Karpas-422 (cell line): ENCODE measurements at places on chromosomes 1 and 21. TPM values are rescaled to one million over a fixed set of nuclear protein-coding genes. Genes with fewer than 3 reads are reported as not detected.

- peak overlapping the region; percentile 92 for H3K4me3 ChIP-seq
- peaks cover 27% of the 10 kb centered on the region for H3K4me1 ChIP-seq
- DNase-seq: peak; percentile 69
- peak overlapping the region; percentile 91 for H3K27ac ChIP-seq
Observed at GRCh38 chr1:20785907-20786252, 1.2 kb downstream of the HP1BP3 start.

Gene MAP3K21
- 2.2 and 3.4 TPM in 2 replicates for total RNA-seq

GRCh38 chr1:11024154-11024873, 11.9 kb downstream of the TARDBP start:
- H3K4me1 ChIP-seq: no peaks in the 10 kb centered on the region
- no peak for DNase-seq
- H3K27me3 ChIP-seq: no peaks in the 10 kb centered on the region
- peaks cover 43% of the 10 kb centered on the region; the same call in 1 of the 2 replicates for H3K36me3 ChIP-seq
- no peak overlapping the region for H3K27ac ChIP-seq

- H3K4me1 ChIP-seq: no peaks in the 10 kb centered on the region
- H3K27me3 ChIP-seq: no peaks in the 10 kb centered on the region
- no peak overlapping the region for H3K27ac ChIP-seq
- no peaks in the 10 kb centered on the region for H3K36me3 ChIP-seq
Observed at GRCh38 chr1:29364101-29364678, 127.9 kb downstream of the PTPRU start.

DNA sequence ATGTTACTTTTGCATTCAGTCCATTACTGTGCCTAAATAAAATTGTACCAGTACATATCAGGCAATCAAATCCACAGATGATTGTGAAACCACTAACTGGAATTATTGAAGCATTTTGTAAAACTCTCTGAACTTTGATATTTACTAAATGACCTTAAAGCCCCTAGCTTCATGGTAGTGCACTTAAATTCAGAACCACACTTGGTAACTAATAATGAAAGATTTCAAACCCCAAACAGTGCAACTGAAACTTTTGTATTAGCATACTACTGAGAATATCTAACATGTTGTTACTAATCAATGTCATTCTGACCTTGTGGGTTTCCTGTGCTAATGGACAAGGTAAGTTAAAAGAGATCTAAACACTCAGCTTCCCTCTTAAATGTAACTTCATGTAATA, at the start of gene CFHR3:
Gene CFHR3, plus strand, starts transcription at position 238 of the 400 bp plus-strand sequence. Its CDS starts 47 bp downstream, at position 285.
- no peaks in the 10 kb centered on the region for H3K36me3 ChIP-seq
- no peaks in the 10 kb centered on the region for H3K4me1 ChIP-seq
- no peak within 1 kb of the TSS for H3K27ac ChIP-seq
- H3K4me3 ChIP-seq: no peak within 1 kb of the TSS
- no peak for DNase-seq
- no peaks in the 10 kb centered on the region for H3K27me3 ChIP-seq

- no peak overlapping the region for H3K27ac ChIP-seq
- H3K36me3 ChIP-seq: no peaks in the 10 kb centered on the region
- no peaks in the 10 kb centered on the region for H3K27me3 ChIP-seq
- no peaks in the 10 kb centered on the region for H3K4me1 ChIP-seq
Observed at GRCh38 chr1:18333220-18333619, 147.5 kb upstream of the KLHDC7A start.

Gene CLCA4
- total RNA-seq: not detected in 2 replicates

Gene SLC45A1
- total RNA-seq: not detected in 2 replicates

- no peak overlapping the region for H3K4me3 ChIP-seq
- peaks cover 5% of the 10 kb centered on the region for H3K4me1 ChIP-seq
- no peaks in the 10 kb centered on the region for H3K27me3 ChIP-seq
- no peaks in the 10 kb centered on the region for H3K36me3 ChIP-seq
Observed at GRCh38 chr1:85148524-85149250, 52.1 kb downstream of the SYDE2 start.

DNA sequence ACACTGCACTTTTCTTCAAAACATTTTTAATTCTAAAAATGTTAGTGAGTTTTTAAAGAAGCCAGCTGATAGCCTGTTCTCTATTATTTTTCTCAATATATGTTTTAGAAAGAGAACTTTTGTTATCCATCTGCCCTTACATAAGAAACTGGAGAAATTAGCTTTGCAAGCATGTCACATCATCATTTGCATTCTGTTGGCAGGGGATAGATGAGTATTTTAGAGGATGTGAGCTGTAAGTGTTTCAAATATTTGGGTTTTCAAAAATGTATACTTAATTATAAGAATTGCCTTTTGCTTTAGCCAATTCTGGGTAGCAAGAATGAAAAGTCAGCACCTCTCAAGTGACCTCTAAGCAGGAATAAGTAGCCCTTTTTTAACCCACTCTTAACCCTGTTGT, 7.4 kb downstream of the NFIA start:
- no peak for DNase-seq
- H3K4me1 ChIP-seq: peaks cover 55% of the 10 kb centered on the region
- peaks cover 27% of the 10 kb centered on the region; the same call in 1 of the 2 replicates for H3K36me3 ChIP-seq
- no peak overlapping the region for H3K27ac ChIP-seq
- H3K27me3 ChIP-seq: no peaks in the 10 kb centered on the region

DNA sequence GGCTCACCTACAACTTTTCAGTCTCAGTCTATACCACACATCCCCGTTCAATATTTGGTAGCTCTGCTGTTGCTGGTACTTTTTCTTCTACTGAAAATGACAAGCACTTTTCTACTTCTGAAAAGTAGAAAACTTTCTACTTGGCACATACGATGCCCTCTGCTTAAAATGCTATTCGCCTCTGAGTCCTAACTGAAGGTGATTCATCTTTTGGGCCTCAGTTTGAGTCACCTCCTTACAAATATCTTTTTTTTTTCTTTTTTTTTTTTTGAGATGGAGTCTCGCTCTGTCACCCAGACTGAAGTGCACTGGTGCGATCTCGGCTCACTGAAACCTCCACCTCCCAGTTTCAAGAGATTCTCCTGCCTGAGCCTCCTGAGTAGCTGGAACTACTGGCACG, 136.0 kb upstream of the CYYR1 start:
- H3K4me1 ChIP-seq: no peaks in the 10 kb centered on the region
- H3K36me3 ChIP-seq: no peaks in the 10 kb centered on the region
- H3K27me3 ChIP-seq: no peaks in the 10 kb centered on the region
- H3K4me3 ChIP-seq: no peak overlapping the region
- DNase-seq: no peak
